ENCODE measurements at places on chromosomes 11 and 22. TPM values are rescaled to one million over a fixed set of nuclear protein-coding genes. Genes with fewer than 3 reads are reported as not detected.

Gene PGAP2
- 12.4 TPM for total RNA-seq

Gene VSIG10L2
- not detected for total RNA-seq

Gene TRIM48
- not detected for total RNA-seq

Gene GRAMD1B
- total RNA-seq = 41.5 TPM

Gene ZP1
- not detected for total RNA-seq

Gene CD3D
- total RNA-seq = not detected

Gene RFPL3
- total RNA-seq = not detected

Gene JAML
- not detected for total RNA-seq

Gene OR5B21
- total RNA-seq = not detected

Gene PRG3
- not detected for total RNA-seq

Gene MUC5AC
- not detected for total RNA-seq

Gene RHOD
- 2.6 TPM for total RNA-seq

Gene GLYATL1
- total RNA-seq = 1.9 TPM

Gene DDX6
- 42.2 TPM for total RNA-seq

Gene TMEM121B
- total RNA-seq = 0.07 TPM

Gene TXNRD2
- 21.8 TPM for total RNA-seq

Gene SERHL2
- total RNA-seq = 0.22 TPM

Gene EFCAB6
- 0.54 TPM for total RNA-seq

Gene GUCD1
- 104 TPM for total RNA-seq

Gene CARNS1
- total RNA-seq = 0.22 TPM

Gene GPR83
- not detected for total RNA-seq

Gene RFPL2
- not detected for total RNA-seq

Gene OR2D2
- total RNA-seq = not detected

Gene OR9Q2
- total RNA-seq = not detected

Gene SNU13
- 77.7 TPM for total RNA-seq

Gene MYOD1
- total RNA-seq = 0.05 TPM

Data from M059J (cell line).